ENCODE measurements at places on chromosomes 6 and 20.
A peak's percentile ranks its signal among the peaks of the same experiment; 100 is the strongest.

GRCh38 chr6:130776287-130776925 is 50.8 kb upstream of the SMLR1 start:
- DNase-seq, result no peak

GRCh38 chr20:43752561-43753301 is 25.9 kb upstream of the GTSF1L start:
- DNase-seq, result no peak

GRCh38 chr20:48892891-48893290 is 28.6 kb upstream of the ARFGEF2 start:
- no peak for DNase-seq

DNA sequence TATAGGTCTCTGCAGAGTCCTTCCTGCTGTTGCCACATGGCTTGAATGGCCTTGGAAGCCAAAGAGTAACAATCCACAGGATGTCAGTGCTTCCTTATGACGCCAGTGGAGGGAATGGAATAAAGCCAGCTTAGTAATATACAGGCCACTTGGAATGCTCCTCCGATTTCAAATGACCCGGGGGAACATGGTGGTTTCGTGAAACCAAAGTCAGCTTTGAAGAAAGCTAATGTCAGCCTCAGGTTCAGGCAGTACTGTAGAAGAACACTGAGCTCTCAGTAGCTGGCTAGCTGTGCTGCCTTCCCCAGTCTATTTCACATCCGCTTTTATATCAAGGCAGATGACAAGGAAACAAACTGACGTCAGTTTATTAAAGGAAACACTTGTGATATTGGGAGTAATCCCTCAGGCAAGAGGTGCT is 189.1 kb downstream of the DTNBP1 start:
- no peak for DNase-seq

DNA sequence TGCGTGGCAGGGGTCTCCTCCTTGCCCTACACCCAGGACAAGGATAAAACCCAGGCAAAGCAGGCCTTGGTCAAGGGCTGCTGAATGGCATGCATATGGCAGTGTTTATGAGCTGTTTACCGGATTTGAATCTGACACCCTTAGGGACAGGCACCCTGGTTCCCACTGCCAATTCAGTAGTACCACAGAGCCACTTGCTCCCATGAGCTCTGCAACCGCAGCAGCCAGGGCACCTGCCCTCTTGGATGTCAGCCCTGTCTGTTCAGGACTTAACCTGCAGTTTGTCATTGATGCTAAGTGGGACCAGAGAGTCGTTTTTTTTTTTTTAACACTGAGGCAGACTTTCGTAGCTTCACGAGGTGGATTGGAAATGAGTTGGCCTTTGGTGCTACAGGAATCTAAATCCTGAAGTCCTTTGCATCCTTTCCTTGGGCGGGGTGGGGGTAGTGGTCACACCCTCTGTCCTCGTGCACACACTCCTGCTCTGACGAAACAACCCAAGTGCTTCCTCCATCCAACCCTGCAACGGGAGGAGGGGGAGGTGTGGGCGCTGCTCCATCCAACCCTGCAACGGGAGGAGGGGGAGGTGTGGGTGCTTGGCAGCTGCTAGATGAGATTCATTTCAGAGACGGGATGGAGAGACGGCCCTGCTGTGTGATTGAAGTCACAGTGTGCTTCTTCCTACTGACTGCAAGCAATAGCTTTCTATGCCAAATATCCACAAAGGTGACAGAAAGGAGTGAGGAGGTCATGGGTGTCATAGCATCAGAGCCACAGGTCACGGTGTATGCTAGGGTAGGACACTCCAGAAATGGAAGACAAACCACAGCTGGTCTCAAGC is 166.5 kb downstream of the SMOC2 start:
- DNase-seq, result no peak

DNA sequence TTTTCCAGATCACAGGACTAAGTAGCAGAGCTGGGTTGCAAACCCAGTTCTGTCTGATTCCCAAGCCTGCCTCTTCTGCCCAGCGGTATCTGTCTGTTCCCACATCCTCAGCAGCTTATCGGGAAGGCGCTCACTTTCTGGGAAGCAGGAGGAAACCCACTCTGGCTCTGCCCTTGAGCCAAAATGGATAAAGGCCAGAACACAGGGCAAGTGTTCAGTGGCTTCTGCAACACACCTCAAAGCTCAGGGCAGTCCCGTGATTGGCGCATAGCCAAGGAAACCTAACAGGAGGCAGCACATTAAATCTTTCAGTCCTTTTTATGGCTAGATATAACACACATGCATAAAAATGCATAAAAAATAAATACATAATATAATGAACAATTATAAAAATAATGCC is 262.2 kb downstream of the NRN1 start:
- no peak for DNase-seq

- DNase-seq, result no peak
These were observed 1364.6 kb upstream of the GJE1 start for GRCh38 chr6:140768133-140768532.

DNA sequence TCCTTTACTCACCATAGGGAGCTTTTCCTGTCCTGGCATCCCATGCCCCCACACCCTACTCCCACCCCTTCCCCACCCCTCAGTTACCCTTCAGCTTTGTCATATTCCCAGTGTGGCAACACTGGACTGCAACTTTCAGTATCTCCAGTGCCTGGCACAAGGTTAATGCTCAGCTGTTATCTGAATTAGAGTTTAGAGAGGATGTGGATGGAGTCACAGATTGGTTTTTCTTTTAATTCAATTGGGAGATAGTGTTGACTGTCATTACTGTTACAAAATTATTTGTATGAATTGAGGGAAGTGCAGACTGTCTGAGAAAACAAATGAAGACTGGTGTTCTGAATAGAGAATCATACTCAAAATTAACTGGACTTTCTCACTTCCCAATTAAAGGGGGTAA is 89.9 kb downstream of the TULP4 start:
- no peak for DNase-seq

GRCh38 chr6:57226221-57226620 is 4.1 kb upstream of the RAB23 start:
- DNase-seq, result no peak

DNA sequence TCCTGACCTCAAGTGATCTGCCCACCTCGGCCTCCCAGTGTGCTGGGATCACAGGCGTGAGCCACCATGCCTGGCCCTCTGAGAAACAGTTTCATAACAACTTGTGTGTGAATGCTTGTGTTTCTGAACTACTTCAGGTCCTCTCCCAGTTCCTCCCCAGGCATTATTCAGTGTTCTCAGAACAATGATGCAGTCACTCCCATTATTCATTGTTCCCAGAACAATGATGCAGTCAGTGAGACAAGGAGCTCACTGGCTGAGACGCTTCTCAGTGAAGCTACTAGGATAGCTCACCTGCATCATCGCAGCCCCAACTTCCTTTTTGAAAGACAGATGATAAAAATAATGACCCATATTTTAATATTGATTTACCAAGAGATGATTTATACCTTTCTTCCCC is 71.5 kb downstream of the NDUFAF5 start:
- DNase-seq, result no peak

- DNase-seq, result no peak
These were observed 69.7 kb downstream of the STK35 start for GRCh38 chr20:2171266-2171790.

GRCh38 chr6:105015482-105015881 is 58.6 kb downstream of the LIN28B start:
- DNase-seq, result no peak

- DNase-seq, result no peak
These were observed 563.3 kb upstream of the MAP3K7 start for GRCh38 chr6:91149956-91150705.

DNA sequence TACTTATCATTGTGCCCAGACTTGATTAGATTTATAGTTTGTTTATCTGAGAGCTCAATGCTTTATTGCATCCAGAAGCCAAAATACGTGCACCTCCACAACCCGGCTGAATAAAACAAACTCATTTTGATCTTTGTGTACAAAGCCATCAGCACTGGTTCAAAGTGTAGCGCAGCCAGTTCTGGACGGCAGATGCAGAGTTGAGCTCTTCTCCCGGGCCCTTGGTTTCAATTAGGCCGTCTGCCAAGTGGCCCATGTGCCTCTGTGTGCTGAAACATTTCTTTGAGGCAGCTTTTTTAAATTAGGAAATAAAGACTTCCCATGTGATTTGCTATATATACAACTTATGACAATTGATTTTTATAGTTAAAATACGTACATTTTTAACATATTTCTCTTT is 96.2 kb upstream of the RSPO3 start:
- DNase-seq, result no peak

GRCh38 chr6:148999501-148999900 is 252.7 kb downstream of the UST start:
- DNase-seq, result no peak

- no peak for DNase-seq
These were observed 23.1 kb upstream of the DNAAF9 start for GRCh38 chr20:3430376-3431069.

GRCh38 chr20:2804041-2804828 is 3.8 kb upstream of the CPXM1 start:
- DNase-seq, result no peak

DNA sequence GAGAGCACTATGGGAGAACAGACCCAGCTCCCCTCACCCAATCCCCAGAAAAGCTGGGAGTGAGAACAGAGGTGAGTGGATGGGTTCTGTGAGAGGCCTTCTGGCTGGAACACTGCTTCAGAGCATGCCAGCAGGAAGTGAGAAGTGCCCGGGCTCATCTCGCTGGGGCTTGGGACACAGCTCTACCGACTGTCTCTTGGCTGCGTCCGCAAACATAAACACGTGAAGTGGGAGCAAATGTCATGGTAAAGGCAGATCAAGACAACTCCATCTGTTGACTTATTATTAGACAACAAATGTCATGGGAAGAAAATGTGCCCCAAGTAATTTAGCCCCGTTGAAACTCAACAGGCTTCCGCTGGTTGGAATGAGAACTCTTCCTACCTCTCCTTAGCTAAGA is 25.9 kb downstream of the GNAS-AS1 start:
- no peak for DNase-seq

DNA sequence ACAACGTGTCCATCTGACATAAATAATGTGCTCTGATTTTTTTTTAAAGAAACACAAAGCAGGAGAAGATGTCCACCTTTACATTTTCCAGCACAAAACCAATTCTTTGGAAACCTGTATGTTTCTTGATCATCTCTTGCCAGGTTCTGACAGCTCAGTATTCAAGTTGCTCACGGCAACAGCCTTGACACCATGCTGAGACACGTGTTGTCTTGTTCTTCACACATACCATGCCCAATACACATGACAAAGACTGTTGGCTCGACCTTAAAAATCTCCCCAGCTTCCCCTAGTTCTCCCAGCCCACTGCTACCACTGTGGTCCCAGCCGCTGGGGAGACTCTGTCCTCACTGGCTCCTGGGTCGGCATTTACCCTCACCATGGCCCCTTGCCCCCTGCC is 518.9 kb downstream of the PREX1 start:
- no peak for DNase-seq

GRCh38 chr6:157592541-157592940 is 211.6 kb downstream of the ZDHHC14 start:
- no peak for DNase-seq

DNA sequence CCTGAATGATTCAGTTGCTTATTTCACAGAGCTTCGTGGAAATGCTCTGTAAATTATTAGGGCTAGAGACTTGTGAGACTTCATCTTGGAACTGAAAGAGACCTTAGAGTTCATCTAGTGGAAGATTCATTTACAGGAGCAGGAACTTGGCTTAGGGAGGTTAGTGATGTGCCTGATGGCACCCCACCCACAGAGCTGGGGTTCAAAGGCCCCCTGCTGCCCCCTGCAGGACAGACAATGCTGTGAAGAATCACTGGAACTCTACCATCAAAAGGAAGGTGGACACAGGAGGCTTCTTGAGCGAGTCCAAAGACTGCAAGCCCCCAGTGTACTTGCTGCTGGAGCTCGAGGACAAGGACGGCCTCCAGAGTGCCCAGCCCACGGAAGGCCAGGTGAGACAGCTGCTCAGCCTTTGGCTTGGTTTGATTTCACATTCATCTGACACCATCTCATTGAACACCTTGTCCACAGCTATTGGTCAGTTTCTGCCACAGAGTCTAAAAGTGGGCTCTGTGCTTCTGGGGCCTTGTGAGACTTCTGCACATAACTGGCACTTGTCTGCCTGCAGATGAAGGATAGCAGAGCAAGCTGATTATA is 25.1 kb downstream of the MYBL2 start:
- peak; percentile 13 for DNase-seq

DNA sequence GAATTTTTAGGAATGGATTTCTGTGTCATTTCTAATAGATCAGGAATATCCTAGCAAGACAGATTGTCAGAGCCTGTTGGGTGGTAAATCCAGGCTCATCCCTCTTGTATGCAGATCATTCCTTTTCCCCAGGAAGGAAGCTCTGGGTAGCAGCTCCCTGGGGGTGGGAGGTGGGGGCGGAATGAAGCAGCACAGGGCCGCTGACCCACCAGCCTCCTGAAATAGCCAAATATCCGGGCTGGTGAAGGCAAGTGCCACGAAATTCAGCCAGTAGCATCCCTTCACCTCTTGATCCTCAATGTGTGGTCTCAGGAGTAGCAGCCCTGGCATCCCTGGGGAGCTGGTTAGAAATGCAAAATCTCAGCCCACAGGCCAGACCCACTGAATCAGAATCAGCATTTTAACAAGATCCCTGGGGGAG is 256.9 kb downstream of the LRFN2 start:
- no peak for DNase-seq

DNA sequence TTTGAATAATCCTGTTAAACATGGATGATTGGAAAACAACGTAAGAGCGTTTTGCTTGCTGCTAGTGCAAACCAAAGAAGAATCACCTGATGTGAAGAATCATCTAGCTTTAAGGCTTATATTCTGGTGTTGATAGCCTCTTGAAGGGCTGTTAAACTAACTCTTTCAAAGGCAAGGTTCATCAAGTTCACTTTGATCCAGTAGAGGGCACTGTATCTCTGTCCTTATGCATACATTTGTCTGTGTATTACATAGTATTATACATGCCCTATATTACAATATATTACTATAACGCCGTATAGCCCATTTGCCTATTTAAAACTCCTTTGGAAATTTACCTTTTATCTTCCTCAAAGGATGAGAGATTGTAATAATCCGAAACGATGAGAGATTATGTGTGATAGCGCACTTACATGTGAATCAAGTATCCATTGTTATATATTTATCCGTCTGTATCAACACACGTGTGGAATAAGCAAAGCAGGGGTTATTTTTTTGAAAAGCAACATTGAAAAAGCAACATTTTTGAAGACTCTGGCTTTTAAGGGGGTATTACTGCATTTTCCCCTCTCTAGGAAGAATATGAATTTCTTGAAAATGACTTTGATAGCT is 50.8 kb upstream of the NRN1 start:
- DNase-seq, result peak; percentile 25

GRCh38 chr6:71383901-71384489 is 95.4 kb downstream of the OGFRL1 start:
- no peak for DNase-seq

GRCh38 chr6:136790411-136791295 is 1.6 kb downstream of the MAP3K5 start:
- DNase-seq, result no peak

- no peak for DNase-seq
These were observed 39.4 kb upstream of the MYLIP start for GRCh38 chr6:16089232-16090062.

GRCh38 chr20:10357061-10357708 is 76.8 kb downstream of the MKKS start:
- DNase-seq, result no peak
